Caudate nucleus (tissue), 63 donors: ENCODE measurements at places on chromosomes 3 and 15.

DNA sequence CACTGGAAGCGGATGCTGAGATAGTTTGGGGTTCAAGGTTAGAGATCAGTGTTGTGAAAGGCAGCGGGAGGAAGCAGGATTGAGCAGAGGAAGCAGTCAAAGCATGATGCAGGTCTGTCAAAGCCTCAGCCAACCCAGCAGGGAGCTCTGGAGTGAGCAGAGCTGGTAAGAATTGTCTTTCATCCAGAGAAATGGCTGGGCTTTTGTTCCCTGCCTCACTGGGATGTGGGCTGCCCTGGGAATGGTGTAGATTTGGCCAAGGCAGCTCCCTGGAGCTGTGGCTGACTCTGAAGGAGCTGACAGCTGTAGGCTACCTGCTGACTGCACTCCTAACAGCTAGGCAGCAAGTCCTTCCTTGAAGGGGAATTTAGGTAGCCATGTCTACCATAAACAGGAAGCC is 61.9 kb upstream of the STXBP5L start:
- no peak for DNase-seq

- no peak for DNase-seq
Measured at GRCh38 chr3:55622116-55622515, 135.0 kb upstream of the WNT5A start.

DNA sequence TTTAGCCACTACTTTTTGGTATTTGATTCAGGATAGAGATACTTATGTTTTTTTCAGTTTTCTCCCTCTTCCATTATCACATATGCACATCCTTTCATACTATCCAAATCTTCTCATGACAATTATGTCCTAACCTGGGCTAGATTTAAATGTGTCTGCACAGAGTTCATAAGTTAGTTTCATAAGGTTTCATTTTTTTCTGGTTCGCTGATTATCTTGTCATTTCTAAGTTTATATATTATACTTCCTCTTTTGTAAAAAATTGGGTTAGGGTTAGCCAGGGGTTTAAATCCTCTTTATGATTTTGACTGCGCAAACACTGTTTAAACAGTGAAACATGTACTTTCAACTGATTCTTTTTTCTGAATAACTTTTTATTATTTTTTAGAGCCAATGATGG is 148.6 kb downstream of the SST start:
- DNase-seq = no peak

DNA sequence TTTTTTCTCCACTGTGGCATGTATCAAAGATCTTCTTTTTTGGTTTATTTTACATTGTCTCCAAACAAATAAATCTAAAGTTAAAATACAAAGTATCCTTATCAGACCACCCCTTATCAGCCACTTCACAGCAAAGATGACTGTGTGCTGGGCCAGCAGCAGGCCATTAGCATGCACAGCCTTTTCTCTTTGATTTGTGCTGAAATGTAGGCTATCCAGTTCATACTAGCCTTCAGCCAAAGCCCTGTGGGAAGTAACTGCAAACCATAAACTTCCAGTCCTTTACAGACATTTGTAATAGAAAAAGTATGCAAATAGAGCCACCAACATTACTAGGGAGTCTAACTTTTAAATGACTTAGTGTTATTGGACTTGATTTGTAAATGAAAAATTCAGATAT is 816.3 kb downstream of the FHIT start:
- no peak for DNase-seq

- DNase-seq = no peak
Measured at GRCh38 chr15:89332446-89332845, 2.2 kb downstream of the POLG start.

DNA sequence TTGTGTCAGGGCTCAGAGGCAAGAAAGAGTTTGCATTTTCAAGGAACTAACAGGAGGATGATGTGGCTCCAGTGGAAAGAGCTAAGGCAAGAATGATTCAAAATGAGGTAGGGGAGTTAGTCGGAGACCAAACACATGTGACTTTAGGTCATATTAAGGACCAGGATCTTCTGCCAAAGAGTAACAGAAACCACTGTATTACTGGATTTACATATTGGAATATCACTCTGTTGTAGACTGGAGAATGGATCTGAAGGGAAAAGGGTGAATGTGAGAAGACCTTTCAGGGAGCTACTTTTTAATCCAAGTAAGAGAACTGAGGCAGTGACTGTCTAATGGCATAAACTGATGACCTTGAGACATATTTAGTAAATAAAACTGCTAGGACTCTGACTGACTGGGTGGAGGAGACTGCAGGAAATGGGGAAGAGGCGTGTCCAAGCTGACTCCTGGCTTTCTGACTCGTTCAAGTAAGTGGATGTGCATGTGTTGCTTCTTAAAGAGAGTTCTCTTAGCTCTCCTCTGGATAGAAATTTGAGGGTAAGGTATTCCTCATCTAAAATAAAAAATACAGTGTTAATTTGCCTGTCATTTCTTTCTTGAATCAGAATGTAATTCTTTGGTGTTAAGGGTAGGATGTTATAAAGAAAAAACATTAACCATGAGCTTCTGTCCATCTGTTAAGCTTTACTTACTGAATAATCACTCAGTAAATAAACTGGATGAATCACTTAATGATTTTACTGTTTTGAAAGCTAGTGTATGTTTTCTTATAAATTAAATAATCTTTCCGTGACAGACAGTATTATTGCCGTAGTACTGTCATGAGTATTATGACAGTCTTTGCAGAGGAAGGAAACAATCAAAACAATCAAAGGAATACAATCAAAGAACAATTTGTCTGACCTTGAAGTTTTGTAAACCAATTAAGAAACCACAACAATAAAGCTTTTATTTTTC is 58.3 kb upstream of the CFAP20DC start:
- DNase-seq = no peak

- DNase-seq = no peak
Measured at GRCh38 chr15:41284427-41285177, 47.8 kb downstream of the OIP5 start.

GRCh38 chr3:72185549-72186399 is 400.8 kb upstream of the PROK2 start:
- no peak for DNase-seq

GRCh38 chr15:71591057-71591456 is 219.3 kb upstream of the NR2E3 start:
- DNase-seq = no peak

- DNase-seq = no peak
Measured at GRCh38 chr15:101198800-101199199, 53.0 kb downstream of the CHSY1 start.

- no peak for DNase-seq
Measured at GRCh38 chr15:78508272-78508671, 895 bp downstream of the HYKK start.

DNA sequence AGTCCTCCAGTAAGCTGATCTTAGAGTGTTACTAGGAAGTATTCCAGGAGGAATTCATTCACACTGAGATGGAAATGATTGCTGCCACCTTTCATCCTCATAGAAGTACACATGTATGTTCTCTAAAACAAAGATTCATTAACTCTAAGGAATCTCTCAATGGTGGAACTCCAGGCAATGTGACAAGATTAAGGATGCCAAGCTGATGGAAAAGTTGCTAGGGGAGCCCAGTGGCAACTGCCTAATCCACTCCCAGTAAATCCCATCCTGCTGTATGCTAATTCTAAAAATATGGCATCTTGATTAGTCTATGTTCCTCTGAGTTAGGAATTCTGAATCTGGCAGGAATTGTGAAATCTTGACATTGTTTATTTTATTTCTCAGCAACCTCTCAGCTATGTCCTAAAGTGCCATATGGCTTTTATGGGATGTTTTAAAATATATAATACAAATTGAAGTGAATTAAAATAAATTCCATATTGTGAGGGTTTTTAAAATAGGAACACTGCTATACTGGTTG is 210.0 kb upstream of the TRIM42 start:
- DNase-seq = no peak

GRCh38 chr15:56341201-56341600 is 24.0 kb upstream of the TEX9 start:
- DNase-seq = no peak

DNA sequence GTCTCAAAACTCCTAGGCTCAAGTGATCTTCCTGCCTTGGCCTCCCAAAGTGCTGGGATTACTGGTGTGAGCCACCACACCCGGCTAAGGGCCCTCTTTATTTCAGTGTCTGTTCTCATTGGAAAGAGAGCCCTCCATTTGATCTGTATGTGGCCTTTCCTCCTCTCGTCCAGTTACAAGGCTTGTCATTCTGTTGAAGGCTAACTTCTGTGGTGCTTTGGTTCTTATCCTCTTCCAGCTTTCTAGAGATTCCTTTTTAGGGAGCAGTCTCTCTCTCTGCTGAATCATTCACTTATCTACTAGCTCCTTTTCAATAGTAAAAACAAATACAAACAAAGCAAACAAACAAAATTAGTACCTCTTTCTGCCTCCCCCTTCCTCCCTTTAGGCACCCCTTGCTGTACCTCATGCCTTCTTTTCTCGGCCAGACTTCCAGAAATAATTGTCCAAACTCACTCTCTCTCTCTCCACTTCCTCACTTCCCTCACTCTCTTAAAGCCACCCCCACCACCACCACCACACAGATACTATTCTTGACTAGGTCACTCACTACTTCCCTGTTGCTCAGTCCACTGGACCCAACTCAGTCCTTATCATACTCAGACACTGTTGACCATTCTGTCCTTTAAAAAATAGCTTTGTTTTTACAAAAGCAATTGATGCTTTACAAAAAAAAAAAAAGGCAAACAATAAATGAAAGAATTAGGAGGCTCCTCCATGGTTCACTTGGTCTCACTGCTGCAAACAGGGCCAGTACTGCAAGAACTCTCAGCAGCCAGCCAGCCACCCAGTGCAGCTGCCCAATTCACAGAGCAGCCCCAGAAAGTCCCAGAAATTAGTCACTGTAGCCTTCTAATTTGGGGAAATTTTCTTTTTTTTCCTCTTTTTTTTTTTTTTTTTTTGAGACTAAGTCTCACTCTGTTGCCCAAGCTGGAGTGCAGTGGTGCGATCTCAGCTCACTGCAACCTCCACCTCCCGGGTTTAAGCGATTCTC is 31.7 kb upstream of the RAB11A start:
- no peak for DNase-seq

GRCh38 chr15:56428821-56429458 is 36.0 kb downstream of the MNS1 start:
- DNase-seq = no peak

- no peak for DNase-seq
Measured at GRCh38 chr15:93317772-93318171, 228.8 kb upstream of the RGMA start.

DNA sequence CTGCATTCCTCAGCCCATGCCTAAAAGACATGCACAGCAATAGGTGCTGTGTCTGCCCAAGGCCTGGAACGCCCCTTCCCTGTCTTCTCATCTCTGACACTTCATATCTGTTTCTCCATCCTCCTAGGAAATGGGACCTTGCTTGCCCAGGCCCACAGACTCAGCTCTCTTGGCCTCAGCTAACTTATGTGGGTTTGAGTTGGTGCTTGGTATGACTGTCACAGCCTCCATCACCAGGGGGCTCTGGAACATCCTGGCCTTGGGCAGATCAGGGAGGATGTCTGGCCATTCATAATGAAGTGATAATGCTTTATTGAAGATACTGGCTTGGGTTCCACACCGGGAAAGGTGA is 156.7 kb upstream of the SMAD3 start:
- no peak for DNase-seq

GRCh38 chr15:73818308-73818985 is 54.9 kb upstream of the TBC1D21 start:
- no peak for DNase-seq

DNA sequence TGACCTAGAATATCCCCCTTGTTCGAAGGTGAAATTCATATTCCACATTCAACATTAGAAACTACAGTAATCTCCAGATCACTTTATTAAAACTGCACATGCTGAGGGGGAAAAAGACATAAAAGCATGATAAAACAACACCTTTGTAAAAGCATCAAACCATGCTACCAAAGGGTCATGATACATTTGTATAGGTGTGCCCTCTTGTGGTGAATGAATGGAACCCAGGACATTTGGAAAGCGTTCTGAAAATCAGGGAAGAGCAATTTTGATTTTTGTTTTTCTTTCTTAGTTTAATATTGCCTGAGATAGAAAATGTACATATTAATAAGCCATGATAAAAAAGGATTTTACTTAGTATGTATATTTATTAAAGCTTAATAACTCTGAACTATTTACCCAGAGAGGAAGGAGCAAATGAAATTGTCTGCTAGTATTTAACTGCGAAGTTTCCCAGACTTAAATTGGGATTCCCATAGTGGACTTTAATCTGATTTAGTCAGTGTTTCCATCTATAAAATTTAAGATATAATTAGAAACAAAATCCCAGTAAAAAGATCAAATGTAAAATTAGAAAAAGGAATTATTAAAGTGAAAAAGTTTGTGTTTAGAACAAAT is 105.8 kb upstream of the ARL6 start:
- no peak for DNase-seq

DNA sequence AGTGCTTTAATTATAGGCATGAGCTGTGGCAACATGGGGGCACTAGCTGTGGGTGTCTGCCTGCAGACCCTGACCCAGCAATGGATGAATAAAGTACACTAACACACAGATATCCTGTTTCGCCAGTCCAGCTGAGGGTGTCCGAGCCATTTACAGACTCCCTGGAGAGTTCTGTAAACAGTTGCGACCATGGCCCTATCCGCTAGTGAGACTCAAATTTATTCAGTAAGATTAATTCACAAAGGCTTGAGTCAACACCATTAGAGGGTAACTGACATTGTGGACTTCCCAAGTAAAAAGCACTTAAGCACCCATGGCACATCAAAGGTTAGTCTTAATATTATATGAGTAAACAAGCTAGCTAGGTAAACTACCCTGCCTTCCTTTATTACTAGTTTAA is 161.6 kb downstream of the TBL1XR1 start:
- DNase-seq = no peak

DNA sequence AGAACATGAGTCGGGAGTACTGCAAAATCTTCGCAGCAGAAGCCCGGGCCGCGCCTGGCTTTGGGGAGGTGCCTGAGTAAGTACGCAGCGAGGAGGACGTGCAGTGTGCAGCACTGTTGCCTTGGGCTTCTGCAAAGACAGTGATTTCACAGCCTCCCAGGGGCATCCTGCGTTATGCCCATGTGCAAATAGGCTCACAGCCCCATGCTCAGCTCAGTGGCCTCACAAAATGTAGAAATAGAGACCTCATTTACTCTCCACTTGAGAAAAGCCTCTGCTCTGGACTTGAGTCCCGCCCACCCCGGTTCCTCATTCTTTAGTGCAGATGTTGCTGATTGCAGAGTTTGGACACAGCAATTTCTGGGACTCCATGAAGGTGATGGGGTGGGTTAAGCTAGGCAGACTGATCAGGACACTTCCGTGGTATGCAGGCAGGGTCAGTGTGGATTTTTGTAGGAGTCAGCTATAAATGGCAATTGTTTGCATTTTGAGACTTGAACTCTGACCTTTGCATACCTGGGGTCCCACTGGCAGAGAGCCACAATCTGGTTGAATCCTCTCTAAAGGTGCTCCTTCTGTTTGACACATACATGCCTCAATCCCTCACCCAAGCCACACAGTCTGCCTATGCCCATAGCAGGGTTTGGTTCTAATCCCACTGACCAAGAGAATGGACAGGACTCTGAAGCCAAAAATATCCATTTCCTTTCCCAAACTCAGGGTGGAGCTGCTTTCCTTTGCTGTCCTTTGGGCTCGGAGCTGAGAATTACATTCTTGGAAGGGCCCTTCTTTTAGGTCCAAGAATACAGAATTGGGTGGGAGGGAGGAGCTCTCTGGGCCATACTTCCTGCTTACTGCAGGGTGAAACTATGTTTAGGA is 20.7 kb upstream of the SLC28A1 start:
- DNase-seq = no peak

GRCh38 chr3:156201411-156202405 is 81.3 kb downstream of the KCNAB1 start:
- no peak for DNase-seq
